ENCODE measurements at places on chromosomes 6 and 20.

GRCh38 chr20:63896264-63897105, 1.6 kb downstream of the DNAJC5 start:
- no peak for DNase-seq

DNA sequence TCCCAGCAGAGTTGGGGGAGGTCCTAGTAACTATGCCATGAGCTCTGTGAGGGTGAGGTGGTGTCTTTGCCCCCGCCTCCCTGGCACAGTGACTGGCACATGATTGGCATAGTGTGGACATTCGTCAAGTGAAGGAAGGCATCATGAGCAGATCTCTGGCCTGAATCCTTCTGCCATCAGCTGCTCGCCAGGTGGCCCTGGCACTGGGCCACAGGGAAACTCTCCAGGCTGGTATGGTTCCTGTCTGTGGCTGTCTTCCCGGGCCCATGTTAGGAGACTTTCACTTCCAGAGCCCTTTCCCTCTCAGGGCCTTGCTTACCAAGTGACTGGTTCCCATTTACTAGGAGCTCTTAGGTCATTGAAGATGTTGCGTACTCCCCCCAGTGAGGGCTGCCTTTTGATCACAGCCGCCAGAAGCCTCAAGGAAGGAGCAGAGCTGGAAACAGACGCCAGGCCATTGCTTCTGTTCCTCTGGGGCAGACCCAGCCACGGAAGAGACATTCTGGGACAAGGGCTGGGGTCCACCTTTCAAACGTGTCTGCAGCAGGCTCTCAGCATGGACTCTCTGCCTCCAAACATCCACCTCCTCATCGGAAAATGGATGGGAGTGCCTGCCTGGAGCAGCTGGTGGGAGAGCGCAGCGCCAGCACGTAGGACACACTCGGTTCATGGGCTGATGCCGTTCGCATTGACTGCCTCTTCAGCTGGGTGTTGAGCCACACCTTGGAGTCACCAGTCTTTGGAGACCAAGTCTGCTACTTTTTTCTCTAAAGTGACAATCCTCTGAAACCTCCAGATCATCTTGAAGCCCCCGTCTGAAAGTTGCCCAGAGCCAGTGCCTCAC, 67.2 kb downstream of the PTPN1 start:
- no peak for DNase-seq

GRCh38 chr20:31452575-31452974, 12.1 kb downstream of the DEFB123 start:
- DNase-seq: no peak

DNA sequence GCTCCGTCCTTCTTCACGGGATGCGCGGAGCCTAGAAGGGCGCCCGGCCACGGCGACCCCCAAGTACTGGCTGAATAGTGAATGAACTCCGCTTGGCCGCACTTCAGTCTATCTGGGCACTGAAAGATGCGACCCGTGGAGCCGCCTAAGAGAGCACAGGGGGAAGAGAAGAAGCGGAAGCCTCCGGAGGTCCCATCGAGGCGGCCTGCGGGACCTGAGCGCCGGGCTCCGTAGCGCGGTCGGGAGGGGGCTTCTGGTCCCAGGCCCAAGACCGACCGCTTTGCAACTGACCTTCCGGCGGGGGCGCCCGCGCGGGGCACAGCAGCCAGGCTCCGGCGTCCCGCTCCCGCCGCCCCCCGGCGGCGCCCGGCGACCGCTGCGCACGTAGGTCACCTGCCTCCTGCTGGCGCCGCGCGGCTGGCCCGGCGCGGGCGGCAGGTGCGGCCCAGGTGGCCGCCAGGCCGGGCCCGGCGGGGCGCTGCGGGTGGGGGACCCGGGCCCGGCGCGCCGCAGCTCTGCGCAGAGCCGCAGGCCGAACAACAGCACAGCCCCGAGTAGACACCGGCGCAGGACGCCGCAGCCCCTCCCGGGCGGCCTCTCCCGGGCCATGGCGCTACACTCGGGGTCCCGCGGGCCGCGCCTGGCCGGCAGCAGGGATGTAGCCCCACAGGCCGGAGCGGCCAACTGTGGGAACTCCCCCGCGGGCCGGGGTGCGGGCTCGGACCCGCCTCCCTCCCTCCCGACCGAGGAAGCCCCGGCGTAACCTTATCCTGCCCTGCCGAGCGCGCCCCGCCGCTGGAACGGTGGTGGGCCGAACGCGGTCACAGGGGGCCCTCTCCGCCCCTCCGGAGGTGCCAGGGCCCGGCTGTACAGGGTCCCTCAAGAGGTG, at the start of gene METTL24:
Gene METTL24, minus strand, starts transcription at position 686 of the 889 bp plus-strand sequence. Its CDS starts 77 bp downstream, at position 609.
- no peak for DNase-seq

DNA sequence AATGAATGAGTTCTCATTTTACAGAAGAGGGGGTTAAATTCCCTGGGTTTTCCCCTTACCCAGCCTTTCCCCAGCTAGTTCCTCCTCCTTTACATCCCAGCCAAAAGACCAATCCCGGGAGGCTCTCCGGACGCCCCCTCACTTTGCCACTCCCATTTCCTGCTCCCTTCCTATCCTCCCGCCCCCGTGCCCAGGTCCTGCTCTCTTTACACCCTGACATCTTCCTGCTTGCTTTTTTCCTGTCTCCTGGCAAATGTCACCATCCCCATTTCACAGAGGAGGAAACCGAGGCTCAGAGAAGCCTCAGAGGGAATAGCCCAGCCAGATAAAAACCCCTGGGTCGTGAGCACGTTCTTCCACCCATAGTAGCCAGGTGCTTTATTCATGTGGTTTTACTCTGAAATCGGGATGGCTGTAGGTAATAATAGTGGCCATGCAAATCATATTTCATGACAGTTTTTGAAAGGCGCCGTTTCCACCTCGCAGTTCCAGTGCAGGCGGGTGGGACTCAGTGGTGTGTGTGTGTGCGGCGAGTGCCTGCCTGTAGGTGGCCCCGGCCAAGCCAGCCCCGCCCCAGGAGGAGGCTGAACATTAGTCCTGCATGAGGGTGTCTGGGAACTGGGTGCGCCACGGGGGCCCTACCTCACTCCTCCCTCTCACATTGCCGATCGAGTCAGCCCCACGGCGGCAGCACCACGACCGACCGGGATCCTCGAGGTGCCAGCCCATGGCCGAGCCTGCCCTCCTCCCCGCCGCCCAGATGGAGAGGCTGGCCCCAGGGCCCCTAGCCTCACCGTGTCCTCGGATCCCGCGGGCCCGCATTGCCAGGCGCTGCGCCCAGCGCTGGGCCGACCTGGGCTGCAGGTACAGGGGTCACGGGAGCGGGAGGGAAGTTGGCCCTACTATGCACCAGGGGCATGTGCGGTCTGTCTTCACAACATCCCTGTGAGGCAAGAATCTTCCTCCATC, at the start of gene ARHGAP40:
Gene ARHGAP40, plus strand, starts transcription at position 594 of the 969 bp plus-strand sequence.
- DNase-seq: no peak

DNA sequence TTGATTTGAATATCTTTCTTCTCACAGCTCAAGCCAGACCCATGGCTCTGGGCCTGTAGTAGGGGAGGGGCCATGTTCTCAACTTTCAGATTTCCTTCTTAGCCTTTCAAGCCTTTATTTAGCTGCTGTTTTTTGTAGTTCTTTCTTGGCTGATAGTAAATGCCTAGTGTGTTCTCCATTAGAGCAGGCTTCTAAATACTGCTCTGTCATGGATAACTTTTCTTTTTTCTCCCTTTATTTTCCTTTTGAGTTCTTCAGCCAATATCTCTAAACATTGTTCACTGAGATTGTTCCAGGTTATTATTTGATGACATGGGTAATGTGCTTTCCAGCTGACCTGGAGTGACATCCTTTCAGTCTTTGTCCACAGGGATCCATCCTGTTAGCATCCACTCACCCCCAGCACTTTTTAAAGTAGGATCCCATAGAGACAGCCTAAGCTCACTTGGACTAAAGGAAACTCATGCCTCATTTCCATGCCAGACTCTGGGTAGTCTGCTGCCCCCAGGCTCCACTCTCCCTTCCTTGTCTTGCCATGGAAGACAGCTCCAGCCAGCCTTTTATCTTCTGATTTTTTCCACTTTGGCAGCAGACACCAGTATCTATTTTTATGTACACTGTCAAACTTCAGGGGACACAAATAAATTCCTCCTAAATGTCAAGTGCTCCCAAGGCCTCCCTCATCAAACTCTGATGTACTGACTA, 645.6 kb downstream of the RNF144B start:
- no peak for DNase-seq

GRCh38 chr6:101650402-101651100, 257.0 kb downstream of the GRIK2 start:
- no peak for DNase-seq

GRCh38 chr6:149230712-149231460, 86.6 kb upstream of the TAB2 start:
- no peak for DNase-seq

GRCh38 chr20:42740226-42740870, 449.4 kb downstream of the PTPRT start:
- no peak for DNase-seq

DNA sequence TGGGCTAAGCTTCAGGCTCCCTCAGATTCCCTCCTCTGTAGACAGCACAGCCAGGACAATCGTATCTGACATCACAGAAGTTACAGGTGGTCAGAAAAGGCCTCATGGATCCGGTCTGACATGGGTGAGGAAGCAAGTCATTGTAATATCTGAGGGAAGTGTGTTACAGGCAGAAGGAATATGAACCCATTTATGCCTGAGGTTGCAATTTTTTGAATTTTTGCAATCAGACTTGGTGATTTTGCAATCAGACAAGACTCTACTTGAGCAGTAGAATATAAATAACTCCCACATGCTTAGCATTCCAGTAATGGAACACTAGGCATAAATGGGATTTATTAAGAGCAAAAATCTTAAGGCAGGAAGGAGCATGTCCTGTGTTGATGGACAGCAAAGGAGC, 52.1 kb downstream of the CBLN4 start:
- peak; percentile 15 for DNase-seq

GRCh38 chr6:24763578-24763977, 11.2 kb upstream of the GMNN start:
- no peak for DNase-seq

DNA sequence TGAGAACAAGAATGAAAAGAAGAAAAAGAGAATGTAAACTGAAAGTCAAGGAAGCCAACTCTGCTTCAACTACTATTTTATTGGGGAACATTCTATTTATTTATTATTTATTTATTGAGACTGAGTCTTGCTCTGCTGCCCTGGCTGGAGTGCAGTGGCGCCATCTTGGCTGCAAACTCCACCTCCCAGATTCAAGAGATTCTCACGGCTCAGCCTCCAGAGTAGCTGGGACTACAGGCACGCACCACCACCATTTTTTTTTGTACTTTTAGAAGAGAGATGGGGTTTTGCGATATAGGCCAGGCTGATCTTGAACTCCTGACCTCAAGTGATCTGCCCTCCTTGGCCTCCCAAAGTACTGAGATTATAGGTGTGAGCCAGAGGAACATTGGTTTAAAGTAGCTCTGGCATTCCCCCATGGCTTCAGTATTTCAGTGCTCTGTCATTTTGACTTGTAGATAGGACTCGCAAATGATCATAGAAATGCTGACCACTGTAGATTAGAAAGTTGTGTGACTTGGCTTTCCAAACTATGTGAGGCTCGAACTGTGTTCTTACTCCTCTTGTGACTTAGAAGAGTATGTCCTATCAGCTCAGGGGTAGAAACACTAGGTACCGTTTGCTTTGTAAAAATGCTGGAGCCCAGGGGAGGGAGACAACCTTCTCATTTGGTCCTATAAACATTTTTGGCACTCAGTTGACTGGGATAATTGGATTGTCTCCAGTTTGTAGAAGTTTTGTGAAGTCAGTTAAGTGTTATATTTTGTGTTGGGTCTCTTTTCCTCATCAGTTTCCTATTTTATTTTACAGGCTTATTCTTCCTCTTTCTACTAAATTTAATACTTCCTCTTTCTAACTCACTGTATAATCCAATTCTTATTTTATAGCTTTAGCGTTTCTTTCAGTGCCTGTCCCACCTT, 544.9 kb upstream of the CITED2 start:
- DNase-seq: no peak

DNA sequence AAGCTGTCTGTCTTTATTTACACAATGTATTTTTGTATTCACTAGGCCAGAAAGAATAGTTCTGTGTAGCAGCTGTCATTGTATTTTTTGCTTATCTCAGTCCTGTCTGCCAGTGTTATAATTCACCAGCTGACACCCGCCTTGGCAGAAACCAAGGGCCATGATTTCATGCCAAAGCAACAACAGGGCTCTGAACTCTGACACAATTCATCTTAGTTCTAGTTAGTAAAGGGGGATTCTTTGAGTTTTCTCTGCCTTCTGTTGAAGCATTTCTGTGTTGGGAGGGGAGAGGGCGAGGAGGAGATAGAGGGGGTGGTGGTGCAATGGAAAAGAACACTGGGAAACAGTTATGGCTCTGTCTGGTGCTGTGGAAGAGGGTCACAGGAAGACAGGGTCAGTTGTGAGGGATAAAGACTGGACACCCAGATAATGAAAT, 684.6 kb upstream of the MARCKS start:
- peak; percentile 58 for DNase-seq

- DNase-seq: no peak
These were observed 154.1 kb upstream of the MYLIP start for GRCh38 chr6:15974817-15975216.

GRCh38 chr20:23032056-23032749, 2.9 kb upstream of the SSTR4 start:
- DNase-seq: no peak
